Epithelial cell of proximal tubule (primary cell): ENCODE measurements at places on chromosomes 2 and 18. TPM values are rescaled to one million over a fixed set of nuclear protein-coding genes. Genes with fewer than 3 reads are reported as not detected.

The ARHGAP28 gene
- 2.2 and 2.3 TPM in 2 replicates for total RNA-seq

The ELOA2 gene
- not detected in 2 replicates for total RNA-seq

The TMEM17 gene
- 2.1 and 3.5 TPM in 2 replicates for total RNA-seq

The RAB27B gene
- total RNA-seq, result 1.7 and 2.1 TPM in 2 replicates

The LAMA3 gene
- total RNA-seq, result 45.2 and 69.8 TPM in 2 replicates
